Activated CD4-positive, alpha-beta T cell treated with anti-CD3 and anti-CD28 coated beads for 24 hours (primary cell): ENCODE measurements at places on chromosomes 3 and 15.
A peak's percentile ranks its signal among the peaks of the same experiment; 100 is the strongest.

GRCh38 chr3:134620476-134621115 lies 30.2 kb downstream of the KY start:
- no peak for DNase-seq

DNA sequence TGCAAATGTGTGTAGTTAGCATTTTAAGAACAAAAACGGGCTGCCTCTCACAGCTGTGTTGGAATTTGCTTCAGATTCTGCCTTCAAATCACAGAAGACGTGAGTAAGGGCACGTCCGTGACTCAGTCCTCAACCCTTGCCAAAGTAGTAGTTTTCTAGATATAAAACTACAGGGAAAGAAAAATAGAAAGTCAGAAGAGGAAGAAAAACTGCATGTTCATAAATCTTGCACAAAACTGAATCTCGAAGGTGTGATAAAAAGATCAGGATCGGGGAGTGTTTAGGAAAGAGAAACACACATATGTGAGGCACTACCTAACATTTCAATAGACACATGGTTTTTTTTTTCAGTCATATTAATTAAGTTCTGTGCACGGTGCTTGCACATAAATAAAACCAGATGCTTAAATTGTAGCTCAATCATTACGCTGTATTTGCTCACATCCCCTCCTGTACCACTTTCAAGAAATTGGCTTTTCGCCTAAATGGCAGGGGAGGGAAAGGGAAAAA lies 71.7 kb downstream of the P3H2 start:
- DNase-seq: no peak

- DNase-seq: no peak
These were observed 24.0 kb downstream of the ST3GAL6 start for GRCh38 chr3:98787181-98787580.

GRCh38 chr15:64640146-64640871 lies 135.1 kb downstream of the RBPMS2 start:
- DNase-seq: no peak

DNA sequence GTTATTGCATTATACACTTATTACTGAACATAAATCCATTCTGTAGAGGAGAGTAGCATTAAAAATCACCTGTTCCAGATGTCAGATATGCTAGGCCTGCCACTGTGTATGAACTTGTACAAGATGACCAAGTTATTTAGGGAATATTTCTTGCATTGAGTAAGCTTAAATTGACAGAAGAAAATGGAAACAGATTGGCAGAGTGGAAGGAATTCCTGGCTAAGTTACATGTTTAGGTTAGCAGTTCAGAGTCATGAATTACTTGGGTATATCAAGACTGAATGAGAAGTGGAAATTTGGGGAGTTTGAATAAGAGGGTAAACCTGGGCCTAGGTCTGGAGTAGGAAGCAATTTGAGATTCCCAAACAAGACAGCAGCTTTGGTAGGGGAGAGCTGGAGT lies 44.6 kb downstream of the ARHGAP31 start:
- no peak for DNase-seq

DNA sequence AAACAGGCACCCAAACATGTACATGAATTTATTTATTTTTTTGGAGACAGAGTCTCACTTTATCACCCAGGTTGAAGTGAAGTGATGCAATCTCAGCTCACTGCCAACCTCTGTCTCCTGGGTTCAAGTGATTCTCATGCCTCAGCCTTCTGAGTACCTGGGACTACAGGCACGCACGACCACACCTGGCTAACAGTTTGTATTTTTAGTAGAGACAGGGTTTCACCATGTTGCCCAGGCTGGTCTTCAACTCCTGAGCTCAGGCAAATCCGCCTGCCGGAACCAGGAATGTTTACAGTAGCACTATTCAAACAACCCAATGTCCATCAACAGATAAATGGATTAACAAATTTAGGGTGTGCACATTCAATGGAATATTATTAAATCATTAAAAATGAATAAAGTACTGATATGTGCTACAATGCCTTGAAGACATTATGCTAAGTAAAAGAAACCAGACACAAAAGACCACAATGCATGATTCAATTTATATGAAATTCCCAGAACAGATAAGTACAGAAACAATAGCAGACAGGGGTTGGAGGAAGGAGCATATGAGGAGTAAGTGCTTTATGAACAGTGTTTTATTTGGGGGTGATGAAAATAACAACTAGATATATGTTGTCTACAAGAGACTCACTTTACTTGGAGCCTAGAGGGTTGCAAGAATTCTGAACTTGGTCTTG lies 1.3 kb downstream of the LEO1 start:
- DNase-seq: no peak

DNA sequence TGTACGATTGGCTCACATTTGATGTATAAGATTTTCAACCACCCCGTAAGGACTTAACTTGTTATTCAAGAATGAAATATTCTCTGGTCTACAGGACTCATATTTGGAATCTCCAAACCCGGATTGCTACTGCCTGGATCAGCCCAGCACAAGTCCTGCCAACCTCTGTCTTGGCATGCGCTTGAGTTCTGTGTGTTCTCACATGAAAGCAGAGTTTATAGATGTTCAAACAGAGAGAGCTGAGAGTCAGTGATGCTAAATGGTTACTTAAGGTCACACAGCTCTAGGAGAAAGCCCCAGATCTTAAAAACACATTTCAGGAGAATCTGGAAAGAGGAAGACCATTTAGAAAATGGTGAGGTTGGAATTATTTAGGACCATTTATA lies 268.0 kb upstream of the TBL1XR1 start:
- no peak for DNase-seq

- no peak for DNase-seq
These were observed 292.1 kb downstream of the DIPK2A start for GRCh38 chr3:144263706-144264105.

DNA sequence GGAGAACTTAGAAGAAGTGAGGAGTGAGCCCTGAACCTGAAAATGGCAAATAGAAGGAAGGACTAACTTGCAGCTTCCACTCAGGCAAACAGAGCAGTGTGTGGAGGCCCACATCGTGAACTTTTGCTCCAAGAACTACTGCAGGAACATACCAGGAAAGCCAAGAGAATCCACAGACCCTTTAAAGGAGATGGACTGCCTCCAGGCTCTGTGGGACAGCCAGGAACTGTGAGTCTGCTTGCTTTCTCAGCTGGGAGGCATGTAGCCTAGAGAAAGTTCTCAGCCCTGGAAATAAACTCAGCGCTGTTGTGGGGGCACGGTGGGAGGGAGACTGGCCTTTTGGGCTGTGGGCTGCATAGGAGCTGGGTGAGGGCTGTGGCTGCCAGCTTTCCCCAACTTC lies 93.0 kb downstream of the SNRK start:
- DNase-seq: no peak

DNA sequence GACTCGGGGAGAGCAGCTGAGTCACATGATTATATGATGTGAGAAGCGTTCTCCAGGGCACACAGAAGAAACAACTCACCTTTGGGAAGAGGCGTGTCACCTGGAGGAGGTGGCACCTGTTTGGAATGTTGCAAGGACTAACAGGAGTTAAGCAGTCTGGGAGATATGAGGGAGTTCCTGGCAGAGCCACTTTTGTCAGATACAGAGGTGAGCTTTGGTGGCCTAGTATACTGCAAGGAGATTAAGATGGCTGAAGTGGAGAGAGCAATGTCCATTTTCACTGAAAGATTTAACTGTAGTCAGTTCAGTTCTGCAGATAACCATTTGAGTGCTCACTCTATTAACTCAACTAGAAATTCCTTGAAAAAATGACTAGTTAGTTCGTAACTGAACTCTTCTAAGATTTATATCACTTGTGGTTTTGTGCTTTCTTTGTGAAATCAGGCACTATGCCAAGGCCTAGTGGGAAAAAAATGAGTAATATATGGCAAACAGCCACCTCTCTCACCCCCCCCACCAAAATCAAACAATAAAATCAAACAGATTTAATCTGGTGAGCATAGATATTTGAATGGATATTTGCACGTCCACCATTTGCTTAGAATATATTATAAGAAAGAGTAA lies 61.3 kb downstream of the CRYBG3 start:
- DNase-seq: no peak

GRCh38 chr15:98003518-98003917 lies 43.0 kb downstream of the ARRDC4 start:
- DNase-seq: no peak

DNA sequence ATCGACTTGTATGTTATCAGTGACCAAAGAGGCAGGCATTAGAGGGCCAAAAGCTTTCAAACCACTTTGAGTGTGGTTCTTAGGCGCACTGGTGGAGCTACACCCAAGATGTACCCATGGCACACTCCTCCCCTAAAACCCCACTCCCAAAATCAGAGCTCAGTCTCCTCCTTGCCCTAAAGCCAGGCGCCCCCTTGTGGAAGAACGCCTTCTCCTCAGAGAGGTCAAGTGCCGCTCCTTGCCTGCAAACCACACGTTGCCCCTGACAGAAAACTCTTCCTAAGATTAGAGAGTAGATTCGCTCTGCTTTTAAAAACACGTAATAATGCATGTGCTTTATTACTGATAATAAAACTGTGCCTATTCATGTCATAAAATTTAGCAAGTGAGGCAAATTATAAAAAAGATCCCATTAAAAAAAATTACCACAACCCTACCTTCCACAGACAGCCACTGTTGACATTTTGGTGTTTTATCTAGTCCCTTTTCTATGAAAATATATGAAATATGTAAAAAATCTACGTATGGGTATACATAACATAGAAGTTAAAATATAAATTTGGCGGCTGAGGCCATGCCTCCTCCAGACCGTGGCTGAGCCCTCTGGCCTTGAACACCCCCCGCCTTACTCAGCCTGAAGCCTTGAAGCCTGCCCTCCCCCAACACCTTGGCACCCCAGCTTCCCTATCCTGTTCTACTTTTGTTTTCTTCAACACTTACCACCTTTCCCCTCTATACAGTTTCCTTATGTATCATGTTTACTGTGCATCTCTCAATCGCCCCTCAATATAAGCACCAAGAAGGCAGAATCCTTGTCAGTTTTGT lies 33.5 kb downstream of the BCL2L10 start:
- DNase-seq: peak; percentile 85

- DNase-seq: no peak
These were observed 174.8 kb downstream of the CHDH start for GRCh38 chr3:53671192-53671960.

GRCh38 chr3:114880078-114880477 lies 267.0 kb downstream of the ZBTB20 start:
- no peak for DNase-seq

DNA sequence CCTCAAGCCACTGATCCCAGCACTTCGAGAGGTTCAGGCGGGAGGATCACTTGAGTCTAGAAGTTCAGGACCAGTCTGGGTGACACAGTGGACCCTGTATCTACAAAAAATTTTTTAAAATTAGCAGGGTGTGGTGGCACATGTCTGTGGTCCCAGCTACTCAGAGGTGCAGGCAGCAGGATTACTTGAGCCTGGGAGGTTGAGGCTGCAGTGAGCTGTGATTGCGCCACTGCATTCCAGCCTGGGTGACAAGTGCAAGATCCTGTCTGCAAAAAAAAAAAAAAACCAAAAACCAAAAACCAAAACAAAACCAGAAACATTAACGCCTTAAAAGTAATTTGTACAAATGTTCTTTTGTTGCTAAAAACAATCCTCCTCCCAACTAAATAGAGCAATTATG lies 27.9 kb upstream of the SLC12A8 start:
- DNase-seq: no peak

DNA sequence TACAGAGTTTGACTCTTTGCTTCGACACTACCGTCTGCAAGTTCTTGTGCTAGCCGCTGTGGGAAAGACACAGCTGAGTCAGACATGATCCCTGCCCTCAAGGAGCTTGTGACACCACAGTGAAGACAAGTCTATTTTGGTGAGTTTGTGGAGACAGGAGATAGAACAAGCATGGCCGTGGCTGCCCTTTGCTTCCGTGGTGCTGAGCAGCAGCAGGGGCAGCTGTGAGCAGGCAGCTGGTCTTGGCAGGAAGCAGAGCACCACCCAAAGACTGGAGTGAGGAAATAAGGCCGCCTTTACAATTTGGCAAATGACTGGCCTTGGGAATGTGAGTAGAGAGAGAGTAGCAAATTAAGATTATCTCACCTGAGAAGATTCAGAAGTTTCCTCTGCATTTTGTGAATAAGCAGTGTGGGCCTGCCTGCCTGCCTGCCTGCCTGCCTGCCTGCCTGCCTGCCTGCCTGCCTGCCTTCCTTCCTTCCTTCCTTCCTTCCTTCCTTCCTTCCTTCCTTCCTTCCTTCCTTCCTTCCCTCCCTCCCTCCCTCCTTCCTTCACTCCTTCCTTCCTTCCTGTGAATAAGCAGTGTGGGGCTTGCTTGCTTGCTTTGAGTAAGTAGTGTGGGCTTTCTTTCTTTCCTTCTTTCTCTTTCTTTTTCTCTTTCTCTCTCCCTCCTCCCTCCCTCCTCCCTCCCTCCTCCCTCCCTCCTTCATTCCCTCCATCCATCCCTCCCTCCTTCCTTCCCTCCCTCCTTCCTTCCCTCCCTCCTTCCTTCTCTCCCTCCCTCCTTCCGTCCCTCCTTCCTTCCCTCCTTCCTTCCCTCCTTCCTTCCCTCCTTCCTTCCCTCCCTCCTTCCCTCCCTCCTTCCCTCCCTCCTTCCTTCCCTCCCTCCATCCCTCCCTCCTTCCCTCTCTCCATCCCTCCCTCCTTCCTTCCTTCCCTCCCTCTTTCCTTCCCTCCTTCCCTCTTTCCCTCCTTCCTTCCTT lies 1.6 kb upstream of the GCNT3 start:
- DNase-seq: no peak

DNA sequence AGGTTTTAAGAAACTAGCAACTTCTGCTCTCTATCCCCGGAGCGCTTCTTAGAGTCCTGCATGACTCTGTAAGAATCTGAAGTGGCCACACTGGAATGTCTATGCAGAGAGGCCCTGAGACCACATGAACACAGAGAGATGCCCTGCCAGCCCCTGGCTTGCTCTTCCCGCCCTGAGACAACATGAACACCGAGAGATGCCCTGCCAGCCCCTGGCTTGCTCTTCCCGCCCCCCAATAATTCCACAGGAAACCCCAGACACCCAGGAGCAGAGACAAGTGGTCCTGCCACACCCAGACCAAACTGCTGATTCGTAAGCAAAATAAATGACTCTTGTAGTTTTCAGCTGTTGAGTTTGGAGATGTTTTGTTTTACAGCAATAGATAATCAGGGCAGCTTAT lies 166.1 kb downstream of the OSBPL10 start:
- no peak for DNase-seq

GRCh38 chr3:100046986-100047385 lies 67.3 kb downstream of the FILIP1L start:
- DNase-seq: no peak

GRCh38 chr3:39707314-39707909 lies 102.0 kb upstream of the MYRIP start:
- DNase-seq: no peak

DNA sequence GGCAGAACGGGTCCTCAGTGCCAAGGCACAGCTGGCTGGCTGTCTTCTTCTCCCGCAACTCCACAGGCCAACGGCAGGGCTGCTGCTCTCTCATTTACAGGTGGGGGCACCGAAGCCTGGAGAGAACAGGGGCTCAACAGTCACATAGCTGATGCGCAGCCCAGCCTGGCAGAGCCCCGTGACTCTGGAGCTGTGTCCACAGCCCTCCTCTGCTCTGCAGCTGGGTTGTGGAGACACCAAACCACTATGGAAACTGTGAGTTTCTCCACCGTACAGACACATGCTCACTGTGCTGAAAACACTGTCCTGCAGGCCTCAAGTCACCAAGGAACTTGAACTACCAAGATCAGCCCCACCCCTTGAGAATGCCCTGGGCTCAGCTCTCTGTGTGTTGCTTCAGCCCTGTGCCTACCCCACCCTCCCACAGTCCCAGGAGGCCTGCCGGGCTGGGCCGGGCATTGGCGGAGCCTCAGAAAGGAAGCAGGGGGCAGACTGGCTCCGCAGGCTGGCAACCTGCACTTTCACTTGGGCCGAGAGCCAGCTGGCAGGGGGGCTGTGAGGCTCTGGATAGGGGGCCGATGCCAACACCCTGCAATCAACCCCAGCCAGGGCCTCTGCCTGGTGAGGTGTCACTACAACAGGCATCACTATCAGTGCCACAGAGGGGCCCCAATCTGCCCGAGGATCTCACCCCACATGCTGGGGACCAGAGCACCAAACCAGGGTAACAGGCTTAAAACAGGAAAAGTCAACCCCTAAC lies 113.7 kb upstream of the RPL32 start:
- DNase-seq: no peak
